ENCODE measurements at places on chromosomes 13 and 19. TPM values are rescaled to one million over a fixed set of nuclear protein-coding genes. Genes with fewer than 3 reads are reported as not detected.

Gene FGF21
- polyA plus RNA-seq = not detected

DNA sequence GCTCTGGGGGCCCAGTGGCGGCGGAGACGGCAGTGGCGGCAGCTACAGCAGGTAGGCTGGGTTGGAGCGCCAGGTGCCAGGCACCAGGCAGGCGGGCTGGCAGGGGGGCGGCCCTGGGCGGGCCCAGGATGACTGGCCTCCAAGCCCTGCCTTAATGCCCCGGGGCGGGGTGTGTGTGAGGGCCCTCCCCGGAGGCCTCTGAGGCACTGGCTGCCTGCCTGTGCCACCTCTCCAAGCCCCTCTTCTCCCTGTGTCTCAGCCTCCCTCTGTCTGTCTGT lies at the start of gene KLK11:
TSS of gene KLK11 (minus strand) at position 63 of the 278 bp plus-strand sequence. CDS start 985 bp downstream, outside the sequence.
- DNase-seq = no peak

DNA sequence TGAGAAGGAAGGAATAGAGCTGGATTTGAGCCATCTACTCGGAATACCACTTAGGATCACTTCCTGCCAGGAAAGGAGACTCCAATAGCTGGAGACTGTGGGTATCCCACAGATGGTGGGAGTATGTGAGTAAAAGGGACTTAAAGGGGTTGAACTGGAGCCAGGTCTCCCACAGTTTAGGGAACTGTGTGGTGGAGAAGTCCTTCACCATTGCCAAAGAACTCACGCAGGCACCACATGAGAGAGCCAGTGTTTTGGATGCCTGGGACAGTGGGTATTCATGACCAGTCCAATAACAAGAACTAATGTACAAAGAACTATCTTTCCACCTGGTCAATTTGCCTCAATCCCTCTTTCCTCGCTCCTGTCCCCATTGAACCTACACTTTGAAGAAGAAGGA lies 24.4 kb upstream of the MYCBP2 start:
- DNase-seq = no peak

- no peak for DNase-seq
Measured at GRCh38 chr19:47130120-47130588, 481 bp upstream of the SAE1 start.

Measured in forelimb muscle (tissue), 1 donor.